ENCODE measurements at places on chromosomes 16 and 17.

GRCh38 chr16:14106457-14106856, 35.3 kb downstream of the MRTFB start:
- no peak for DNase-seq

- DNase-seq = no peak
These were observed 4.8 kb upstream of the TBX2 start for GRCh38 chr17:61394630-61395408.

DNA sequence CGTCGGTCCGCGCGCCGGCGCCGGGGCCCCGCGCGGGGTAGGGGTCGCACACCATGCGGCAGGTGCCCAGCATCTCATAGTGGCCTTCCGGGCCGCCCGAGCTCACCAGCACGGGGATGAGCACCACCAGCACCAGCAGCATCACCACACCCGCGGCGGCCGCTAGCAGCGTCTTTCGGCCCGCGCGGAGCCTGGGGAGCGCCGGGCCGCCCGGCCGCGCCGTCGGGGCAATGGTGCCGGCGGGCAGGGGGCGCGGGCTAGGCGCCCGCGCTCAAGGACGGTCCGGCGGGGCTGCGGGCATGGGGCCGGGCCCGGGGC, 237 bp downstream of the C1QL1 start:
- DNase-seq = no peak

DNA sequence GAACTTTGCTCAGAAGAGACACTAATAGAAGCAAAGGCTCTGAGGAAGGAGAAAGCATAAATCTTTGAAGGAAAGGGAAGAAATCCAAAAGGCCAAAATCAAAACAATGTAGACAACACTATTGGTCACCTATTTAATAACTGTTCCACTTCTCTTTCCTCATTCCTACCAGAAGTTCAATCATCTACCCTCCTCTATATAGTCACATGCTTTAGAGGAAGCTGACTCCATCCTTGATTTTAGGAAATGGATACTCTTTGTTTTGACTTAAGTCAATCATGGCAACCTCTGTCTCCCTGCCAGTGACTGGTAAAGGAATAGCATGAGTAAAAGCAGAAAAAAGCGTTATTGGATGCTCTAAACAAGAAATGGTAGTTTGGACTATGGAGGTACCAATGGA, 7.3 kb downstream of the BRIP1 start:
- no peak for DNase-seq

- no peak for DNase-seq
These were observed 244.6 kb upstream of the PSMD7 start for GRCh38 chr16:74052016-74052415.

- no peak for DNase-seq
These were observed 18.1 kb upstream of the CNEP1R1 start for GRCh38 chr16:50006964-50007363.

- DNase-seq = no peak
These were observed 12.5 kb downstream of the KIF18B start for GRCh38 chr17:44935116-44935515.

GRCh38 chr16:34078691-34079090, 619.3 kb downstream of the TP53TG3F start:
- DNase-seq = no peak

DNA sequence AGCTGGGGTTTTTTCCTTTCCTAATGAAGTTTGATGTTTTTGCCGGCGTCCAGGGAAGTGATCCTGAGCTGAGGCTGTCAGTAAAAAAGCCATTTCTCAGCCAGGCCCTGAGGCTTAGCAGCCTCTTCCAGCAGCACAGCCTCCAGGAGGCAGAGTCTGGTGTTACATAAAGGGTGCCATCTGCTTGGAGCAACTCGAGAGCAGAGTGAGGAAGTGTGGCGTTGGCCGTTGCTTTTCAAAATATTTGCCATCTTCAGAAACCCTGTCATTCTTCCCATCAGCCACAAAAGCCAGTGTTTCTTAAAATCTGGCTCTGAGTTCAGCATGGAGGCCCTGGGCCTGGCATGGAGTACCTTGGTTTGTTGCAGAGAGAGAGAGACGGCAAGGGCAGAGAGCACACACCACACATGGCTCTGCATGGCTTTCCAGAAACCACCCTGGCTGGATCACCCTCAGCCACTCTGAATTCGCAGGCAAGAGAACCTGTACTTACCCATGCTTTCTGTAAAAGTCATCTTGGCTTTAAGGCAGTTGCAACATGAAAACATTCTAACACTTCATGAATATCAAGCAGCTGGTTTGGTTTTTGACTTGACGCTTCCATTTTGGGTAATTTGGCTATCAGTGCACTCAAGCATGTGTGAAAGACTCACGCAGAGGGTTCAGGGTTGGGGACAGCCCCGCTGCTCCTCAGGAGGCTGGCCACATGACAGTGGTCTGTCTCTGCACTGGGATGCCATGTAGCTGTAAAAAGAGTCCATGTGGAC, 21.0 kb downstream of the PMM2 start:
- DNase-seq = no peak

DNA sequence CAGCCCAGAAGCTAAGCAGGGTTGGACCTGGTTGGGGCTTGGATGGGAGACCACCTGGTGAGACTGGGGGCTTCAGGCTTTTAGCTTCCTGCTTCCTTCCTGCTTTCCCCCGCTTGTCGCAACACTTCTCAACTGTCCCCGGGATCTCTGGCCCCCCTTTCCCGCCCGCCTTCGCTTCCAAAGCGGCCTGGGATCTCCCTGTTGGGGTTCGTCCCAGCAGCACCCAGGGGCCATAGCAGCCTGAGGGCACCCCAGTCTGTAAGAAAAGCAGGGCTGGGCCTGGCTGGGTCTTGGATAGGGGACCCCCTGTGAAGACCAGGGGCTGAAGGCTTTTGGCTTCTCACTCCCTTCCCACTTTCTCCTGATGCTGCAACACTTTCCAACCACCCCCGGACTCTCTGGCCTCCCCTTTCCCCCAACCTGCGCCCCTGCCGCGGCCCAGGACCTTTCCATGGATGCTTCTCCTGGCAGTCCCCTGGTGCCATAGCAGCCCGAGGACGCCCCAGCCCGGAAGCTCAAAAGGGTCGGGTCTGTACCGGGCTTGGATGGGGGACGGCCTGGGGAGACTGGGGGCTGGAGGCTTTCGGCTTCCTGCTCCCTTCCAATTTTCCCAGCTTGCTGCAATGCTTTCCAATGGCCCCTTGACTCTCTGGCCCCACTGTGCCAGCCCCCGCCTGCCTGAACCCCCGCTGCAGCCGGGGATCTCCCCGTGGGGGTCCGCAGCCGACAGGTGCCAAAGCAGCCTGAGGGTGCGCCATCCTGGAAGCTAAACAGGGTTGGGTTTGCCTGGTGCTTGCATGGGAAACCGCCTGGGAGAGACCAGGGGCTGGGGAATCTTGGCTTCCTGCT, 2276.2 kb downstream of the TP53TG3F start:
- DNase-seq = no peak

DNA sequence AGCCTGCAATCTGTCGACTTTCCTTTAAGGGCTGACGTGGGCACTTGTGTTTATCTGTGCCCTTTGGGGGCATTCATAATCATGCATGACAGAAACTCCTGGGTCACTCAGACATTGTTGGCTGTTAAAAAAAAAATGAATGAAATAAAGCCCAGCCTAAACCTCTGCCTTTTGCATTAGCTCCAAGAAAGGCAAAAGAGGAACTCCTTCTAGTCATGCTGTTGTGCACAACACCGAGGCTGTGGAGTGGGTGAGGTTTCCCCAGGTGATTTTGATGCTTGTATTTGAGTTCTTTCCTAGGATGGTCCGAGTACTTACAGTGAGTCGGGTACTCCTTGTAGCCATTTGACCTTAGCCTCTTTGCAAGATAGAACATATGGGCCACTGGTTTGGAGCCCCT, 49.6 kb upstream of the IRX6 start:
- DNase-seq = no peak

GRCh38 chr16:55815320-55815719, 17.6 kb downstream of the CES1 start:
- no peak for DNase-seq

DNA sequence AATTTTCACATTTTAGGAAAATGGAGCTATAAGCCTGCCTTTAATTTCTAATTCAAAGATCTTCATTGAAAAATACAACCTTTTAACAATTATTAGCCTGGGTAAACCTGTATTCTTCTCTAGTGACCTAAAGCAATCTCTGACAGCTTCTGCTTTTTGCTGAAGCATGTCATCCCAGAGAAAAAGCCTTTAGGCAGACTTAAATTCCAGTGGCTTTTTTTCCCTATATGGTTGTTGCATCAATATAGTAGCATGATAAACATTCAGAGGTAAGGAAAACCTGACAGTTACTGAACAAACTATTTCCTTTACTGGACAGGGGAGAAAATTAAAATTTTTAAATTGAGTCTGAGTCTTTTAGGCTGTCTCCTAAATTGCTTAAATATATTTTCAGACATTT, 7.8 kb upstream of the EVI2A start:
- no peak for DNase-seq

GRCh38 chr17:80220736-80221215, 549 bp downstream of the SLC26A11 start:
- DNase-seq = peak; percentile 62

- peak; percentile 90 for DNase-seq
These were observed 213.9 kb downstream of the MRTFB start for GRCh38 chr16:14284930-14285512.

DNA sequence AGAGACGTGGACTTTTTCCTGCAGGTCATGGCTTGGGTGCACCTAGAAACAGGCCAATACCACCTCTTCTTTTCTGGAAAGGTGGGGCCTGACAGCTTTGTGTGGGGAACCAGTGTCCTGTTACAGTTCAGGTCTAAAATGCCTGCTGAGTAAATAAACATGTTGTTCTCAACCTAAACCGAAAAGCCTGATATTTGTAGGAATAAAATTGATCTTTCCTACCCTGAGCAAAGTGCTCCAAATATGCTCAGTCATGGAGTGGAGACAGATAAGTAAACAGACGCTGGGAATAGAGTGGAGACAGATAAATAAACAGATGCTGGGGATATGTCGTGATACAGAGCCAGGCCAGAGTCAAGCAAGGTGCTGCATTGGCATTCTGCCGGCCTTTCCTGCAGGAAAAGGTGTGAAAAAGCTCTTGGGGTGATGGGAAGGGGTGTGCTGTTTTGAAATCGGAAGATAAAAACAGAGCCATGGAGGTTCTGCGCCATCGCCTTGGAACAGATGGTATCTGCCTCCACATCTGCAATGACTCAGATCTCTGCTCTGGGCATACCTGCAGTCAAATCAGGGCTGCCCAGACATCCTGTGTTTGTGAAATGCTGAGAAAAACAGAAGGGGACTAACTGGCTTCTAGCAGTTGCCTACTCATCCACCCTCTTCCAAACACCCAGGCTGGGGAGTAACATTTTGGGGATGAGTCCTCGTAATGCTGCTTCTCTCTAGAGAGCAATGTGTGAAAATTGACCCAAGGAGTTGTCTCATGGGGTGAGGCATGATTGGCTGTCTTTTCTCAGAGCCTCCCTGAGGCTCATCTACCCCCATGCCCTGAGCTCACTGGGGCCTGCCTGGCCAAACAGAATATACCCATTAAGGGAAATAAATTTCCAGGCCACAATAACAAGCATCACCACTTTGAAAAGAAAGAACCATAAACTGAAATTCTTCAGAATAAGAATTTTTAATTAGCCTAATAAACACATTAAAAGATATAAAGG, 16.8 kb upstream of the TRPV2 start:
- DNase-seq = peak; percentile 15

- DNase-seq = no peak
These were observed 13.4 kb downstream of the CBFA2T3 start for GRCh38 chr16:88963583-88963982.

GRCh38 chr17:62062944-62063343, 2.1 kb downstream of the MED13 start:
- DNase-seq = no peak

- DNase-seq = no peak
These were observed 20.8 kb downstream of the ABCC1 start for GRCh38 chr16:15970202-15970601.

- DNase-seq = no peak
These were observed 8.3 kb downstream of the NKIRAS2 start for GRCh38 chr17:42027961-42028790.

- no peak for DNase-seq
These were observed 44.1 kb downstream of the CRLF3 start for GRCh38 chr17:30780343-30780742.

Measured in NCI-H1417 (cell line).